ENCODE measurements at places on chromosomes 4 and X.

- DNase-seq, result no peak
These were observed 48.8 kb downstream of the UGT2B10 start for GRCh38 chr4:68864438-68865187.

GRCh38 chr4:99915449-99915848 is 21.2 kb upstream of the LAMTOR3 start:
- no peak for DNase-seq

DNA sequence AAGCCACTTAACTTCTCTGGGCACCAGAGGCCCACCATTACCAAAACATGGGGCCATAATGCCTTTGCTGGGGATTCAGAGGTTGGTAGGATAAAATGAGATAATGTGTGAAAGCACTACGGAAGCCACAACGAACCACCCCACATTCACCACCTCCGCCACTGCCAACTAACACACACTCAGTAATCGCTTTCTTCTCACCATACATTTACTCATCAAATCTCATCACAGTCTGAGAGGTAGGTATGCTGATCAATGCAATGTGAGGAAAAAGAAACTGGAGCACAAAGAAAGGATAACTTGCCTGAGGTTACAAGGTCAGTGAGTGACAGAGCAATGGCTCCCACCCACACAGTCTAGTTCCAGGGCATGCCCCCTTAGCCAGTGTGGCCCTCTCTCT is 257.3 kb downstream of the NR3C2 start:
- DNase-seq, result no peak

GRCh38 chrX:108734426-108734825 is 1.9 kb downstream of the IRS4 start:
- no peak for DNase-seq

- no peak for DNase-seq
These were observed 68.3 kb upstream of the PRPS1 start for GRCh38 chrX:107560041-107560440.

- no peak for DNase-seq
These were observed 209.3 kb downstream of the CHIC2 start for GRCh38 chr4:53854991-53855568.

DNA sequence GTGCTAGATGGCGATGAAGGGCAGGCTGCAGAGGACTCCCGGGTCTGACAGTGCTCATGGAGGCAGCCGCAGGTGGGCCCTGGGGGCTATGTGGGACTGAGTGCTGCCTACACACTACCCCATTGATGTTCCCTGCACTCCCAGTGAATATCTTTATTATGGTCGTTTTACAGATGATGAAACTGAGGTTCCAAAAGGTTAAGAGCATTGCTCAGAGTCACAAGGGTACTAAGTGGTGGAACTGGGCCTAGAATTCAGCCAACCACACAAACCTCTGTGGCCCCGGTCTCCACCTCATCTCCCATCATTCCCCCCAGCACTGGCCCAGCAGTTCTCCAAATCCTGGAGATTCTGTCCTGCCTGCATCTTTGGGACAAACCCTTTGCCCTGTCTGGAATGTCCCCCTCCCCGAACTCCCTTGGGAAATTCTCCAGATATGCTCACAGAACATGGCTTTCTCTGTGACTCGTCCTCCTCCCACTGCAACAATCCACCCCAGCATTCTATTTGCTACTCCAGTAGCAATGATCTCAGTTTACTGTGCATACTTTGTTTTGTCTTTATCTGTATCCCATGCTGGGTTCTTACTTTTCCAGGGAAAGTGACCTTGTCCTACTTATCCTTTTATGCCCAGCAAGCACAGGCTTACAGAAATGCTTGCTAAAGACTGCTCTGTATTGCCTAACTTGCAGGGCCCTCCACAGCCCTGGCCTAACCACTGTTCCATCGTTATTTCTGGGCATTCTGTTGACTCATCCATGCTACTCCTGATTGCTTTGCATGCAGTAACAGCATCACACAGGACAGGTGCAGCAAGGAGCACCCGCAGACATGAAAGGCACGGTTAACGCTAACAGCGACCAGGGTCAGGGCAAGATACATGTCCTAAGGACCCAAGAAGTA is 14.0 kb downstream of the PNMA6F start:
- DNase-seq, result no peak

GRCh38 chrX:17642891-17643290 is 94.4 kb upstream of the SCML1 start:
- DNase-seq, result no peak

DNA sequence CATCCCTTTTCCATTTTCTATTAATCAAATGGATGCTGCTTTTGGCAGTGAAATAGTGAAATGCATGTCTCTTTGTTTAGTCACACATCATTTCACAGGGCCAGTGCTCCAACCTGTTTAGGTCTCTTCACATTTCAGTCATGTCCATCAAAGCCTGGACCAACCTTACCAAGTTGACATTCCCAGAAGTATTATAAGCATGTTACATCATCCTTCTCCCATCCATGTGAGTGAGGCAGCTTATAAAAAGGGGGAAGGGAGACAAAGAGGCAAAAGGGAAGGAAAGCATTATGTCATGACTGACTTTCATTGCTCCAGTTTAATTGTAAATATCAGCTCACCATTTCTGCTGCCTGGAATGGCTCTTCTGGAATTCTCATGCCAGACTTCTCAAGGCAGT is 94.4 kb downstream of the NWD2 start:
- no peak for DNase-seq

GRCh38 chr4:167826281-167826680 is 266.1 kb upstream of the ANXA10 start:
- DNase-seq, result no peak

- no peak for DNase-seq
These were observed 1045.0 kb downstream of the GLUD2 start for GRCh38 chrX:122092360-122092759.

GRCh38 chr4:115515366-115515765 is 401.9 kb upstream of the NDST4 start:
- no peak for DNase-seq

DNA sequence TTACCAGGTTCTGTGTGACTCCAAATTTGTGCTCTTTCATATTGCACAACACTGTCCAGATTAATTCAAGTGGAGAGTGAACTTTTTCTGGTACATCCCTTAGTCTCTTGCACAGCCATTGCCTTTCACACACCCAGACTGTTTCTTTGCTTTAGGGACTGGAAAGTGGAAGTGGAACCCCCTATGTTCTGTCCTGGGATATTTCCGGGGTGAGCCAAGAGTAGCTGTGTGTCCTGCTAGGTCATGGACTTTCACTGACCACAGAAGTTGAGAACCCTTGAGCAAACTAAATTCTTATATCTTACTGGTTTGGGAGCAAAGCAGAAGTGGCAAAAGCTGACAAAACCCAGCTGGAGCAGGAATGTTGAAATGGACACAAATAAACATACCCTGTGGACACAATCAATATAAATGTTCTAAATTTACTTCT is 10.3 kb upstream of the VSIG4 start:
- no peak for DNase-seq

GRCh38 chr4:136900696-136901095 is 631.6 kb downstream of the PCDH18 start:
- no peak for DNase-seq

- no peak for DNase-seq
These were observed 30.4 kb upstream of the CLTRN start for GRCh38 chrX:15694941-15695451.

DNA sequence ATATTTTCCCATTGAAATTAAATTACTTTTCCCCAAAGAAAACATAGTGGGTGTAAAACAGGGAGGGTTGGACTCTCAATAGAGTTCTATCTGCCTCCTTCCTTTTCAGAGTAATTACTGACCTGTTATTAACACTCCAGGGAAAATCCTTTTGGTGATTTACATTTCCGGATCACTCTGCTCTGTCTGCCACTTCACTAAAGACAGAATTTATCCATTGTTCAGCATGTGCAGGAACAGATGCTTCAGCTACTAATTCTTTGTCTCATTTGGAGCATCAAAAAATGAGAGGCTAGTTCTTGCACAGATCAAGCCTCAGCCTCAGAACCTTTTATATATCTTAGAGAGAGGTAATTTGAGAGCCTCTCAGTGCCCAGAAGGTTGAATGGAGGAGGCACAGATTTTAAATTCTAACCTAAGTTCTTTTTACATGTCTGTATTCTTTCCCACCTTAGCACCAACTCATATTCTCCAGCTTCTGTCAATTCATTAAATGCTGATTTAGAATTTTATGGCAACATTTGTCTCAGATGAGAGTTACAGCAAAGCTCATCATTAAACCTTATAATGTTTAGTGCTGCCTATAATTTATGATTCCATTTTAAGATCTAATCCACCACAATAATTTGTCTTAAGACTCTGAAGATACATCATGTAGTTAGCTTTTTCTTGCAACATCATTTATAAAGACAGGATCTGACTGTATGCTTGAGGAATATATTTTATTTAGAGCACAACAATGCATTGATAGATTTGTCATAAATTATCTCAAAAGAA is 1494.4 kb downstream of the STIM2 start:
- DNase-seq, result no peak

DNA sequence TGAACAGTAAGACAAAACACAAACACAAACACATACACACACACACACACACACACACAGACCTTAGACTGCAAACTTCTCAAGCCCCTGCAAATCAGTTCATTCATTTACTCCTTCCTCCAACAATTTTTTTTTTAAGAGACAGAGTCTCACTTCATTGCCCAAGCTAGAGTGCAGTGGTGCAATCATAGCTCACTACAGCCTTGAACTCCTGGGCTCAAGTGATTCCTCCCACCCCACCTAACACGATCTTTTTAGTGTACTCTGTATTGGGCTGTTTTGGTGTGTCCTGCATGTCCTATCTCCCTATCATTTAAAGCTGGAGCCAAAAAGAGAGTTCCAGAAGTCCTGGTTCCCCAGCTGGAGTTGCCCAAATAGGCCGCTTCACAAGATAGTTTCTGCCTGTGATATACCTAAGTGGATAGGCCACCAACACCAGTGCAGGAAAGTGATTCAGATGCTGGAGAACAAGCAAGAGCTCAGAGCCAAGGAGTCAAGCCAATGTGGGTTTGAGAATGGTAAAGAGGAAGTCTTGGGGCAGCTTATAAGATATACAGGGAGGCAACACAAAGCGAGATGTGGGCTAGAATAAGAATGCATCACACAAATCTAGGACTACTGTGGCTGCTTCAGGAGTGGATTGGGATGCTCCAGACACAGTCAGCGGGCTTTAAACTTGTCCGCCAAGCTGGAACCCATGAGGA is 85.4 kb upstream of the RAPGEF2 start:
- no peak for DNase-seq

- DNase-seq, result no peak
These were observed 70.2 kb upstream of the AFAP1 start for GRCh38 chr4:8009710-8010511.

GRCh38 chrX:44876086-44876485 is 3.1 kb downstream of the KDM6A start:
- no peak for DNase-seq

- no peak for DNase-seq
These were observed 28.0 kb downstream of the MGAT4D start for GRCh38 chr4:140469791-140470733.

DNA sequence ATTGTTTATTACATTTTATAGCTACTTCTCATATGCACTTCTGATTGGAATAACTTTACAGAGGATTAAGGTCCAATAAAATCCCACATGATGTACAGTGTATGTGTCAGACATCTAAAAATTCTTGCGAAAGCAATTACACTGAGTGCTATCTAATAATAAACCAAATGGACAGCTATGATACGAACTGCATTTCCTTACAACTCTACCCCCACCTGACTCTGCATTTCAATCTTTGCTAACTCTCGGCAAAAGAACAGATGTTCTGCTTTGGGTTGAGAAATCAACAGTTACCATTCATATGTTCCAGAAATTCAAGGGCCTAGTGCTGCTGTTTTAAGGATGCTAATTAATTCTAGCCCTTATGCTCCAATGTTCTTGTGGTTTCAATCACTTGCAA is 287.9 kb upstream of the NOCT start:
- DNase-seq, result no peak

- DNase-seq, result no peak
These were observed 11.9 kb upstream of the SLC9A7 start for GRCh38 chrX:46770817-46771163.

DNA sequence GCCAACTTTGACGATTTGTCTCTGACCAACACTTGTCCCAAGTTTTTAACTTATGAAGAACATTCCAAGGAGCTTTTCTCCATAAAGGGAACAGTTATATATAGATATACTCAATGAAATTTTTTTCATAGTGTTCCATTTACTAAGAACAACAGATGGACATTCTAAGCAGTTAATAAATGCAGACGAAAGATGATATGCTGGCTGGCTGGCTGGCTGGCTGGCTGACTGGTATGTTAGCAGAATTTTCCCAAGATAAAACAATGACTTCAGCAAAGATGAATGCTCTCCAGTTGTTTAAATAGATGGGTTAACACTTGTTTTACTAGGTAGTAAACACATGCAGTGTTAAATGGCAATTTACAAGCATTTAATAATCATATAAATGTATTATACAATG is 62.2 kb downstream of the SPANXN3 start:
- DNase-seq, result no peak

- DNase-seq, result no peak
These were observed 53.7 kb downstream of the SMIM31 start for GRCh38 chr4:164807611-164808010.

- DNase-seq, result no peak
These were observed 126.8 kb downstream of the MAPK10 start for GRCh38 chr4:86233090-86233489.

DNA sequence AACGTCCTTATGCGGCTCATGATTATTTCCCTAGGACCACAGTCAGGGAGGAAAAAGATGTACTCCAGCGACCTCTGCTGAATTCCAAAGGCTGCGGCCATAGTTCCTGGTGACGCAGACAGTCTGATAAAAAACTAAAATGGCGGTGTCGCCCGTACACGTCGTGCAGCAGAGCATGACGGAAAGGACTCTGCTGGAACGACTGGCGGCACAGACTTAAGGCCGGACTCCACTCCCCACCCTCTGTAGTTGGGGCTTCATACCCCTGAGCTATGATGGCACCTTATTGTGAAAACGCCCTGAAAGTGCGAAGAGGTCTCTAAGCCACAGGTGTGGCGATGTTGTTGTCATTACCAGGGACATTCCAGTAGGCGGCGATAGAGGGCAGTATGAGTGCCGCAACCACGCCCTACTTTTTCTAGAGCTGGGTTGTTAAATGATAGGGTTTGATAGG is 90.0 kb upstream of the EDA2R start:
- no peak for DNase-seq

GRCh38 chrX:2594491-2594890 is 93.7 kb upstream of the DHRSX start:
- DNase-seq, result no peak

DNA sequence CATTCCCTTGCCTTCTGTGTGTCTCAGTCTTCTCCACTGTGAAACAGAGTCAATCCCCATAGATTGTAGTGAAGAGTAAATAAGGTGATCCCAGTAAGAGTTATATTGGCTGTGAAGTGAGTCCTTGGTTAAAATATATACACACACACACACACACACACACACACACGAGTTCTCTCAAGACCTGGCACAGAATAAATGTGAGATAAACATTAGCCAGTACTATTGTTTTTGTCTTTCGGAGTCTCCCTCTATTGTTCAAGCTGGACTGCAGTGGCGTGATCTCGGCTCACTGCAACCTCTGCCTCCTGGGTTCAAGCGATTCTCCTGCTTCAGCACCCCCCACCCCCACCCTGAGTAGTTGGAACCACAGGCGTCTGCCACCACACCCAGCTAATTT is 44.8 kb upstream of the FAM156A start:
- DNase-seq, result no peak
